ENCODE measurements at places on chromosomes 6 and 20.

- no peak for DNase-seq
Measured at GRCh38 chr6:156718647-156719394, 58.4 kb upstream of the ARID1B start.

DNA sequence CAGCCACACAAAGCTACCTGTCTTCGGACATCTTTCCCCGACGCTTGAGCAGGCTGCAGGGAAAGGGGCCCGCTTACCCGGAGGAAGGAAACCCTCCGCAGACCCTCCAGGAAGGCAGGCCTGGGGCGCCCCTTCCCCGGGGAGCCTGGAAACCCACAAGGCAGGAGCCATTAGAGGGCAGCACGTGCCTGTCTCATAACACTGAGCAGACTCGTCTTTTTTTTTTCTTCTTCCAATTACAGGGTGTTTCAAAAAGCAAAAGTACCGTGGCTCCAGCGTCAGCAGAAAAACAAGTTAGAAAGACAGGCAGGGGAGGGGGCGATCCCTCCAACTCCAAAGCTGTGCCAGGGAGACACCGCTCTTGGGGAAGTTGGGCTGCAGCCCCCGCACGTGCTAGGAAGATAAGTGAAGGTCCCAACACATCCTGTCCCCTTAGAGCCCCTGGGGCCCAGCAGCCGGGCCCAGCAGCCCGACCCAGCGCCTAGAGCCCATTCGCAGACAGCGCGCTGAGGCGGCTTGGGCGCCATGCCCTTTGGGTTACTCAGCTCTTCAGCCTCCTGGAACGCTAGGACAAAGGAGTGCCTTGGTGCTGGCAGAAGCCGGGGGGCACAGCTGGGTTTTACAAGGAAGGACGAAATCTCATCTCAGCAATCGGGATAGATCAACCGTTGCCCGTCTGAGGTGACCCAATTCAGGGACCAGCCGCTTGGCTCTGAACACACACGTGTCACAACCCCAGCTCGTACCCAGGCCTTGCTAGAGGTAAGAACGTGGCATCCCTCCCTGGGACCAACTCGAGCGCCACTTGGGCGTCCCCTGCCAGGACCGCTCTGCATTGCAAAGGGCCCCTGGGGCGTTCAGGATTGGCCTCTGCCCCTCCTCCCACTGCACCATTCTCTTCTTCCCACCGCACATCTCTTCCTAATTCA lies 136.3 kb downstream of the LY86 start:
- DNase-seq = peak; percentile 39

DNA sequence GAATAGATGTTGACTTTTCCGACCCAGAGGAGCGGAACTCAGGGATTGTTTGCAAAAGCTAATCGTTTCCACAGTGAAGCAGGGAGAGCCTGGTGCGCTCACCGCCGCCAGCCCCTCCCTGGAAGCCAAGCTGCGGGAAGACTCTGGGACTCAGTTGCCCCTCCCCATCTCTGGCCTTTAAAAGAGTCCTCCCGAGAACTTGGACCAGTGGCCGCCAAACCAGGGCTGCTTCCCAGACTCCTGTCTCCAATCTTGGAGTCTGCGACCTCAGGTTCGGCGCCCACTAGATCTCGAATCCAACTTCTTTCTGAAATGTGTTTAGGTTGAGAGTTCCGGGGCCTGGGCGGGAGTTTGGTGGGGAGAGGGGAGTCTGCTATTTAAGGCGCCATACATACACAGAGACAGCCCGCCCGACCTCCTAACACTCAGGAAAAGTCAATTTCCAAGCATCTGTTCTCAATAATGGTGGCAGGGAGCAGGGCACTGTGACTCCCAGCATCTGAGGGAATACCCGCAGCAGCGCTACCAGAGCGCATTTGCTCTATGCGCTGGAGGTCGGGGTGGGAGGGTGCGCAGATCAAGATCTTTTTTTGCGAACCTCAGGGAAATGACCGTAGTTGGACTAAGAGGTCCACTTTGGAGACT lies 800 bp upstream of the GRIK2 start:
- no peak for DNase-seq

GRCh38 chr6:53837865-53838769 lies 43.3 kb downstream of the LRRC1 start:
- no peak for DNase-seq

- peak; percentile 11 for DNase-seq
Measured at GRCh38 chr6:155373276-155373675, 59.0 kb upstream of the TFB1M start.

- DNase-seq = no peak
Measured at GRCh38 chr6:11396860-11397259, 140.7 kb upstream of the TMEM170B start.

- DNase-seq = no peak
Measured at GRCh38 chr6:167150941-167151549, 6.7 kb downstream of the GPR31 start.

- DNase-seq = peak; percentile 40
Measured at GRCh38 chr6:99458319-99458718, 33.2 kb upstream of the PNISR start.

DNA sequence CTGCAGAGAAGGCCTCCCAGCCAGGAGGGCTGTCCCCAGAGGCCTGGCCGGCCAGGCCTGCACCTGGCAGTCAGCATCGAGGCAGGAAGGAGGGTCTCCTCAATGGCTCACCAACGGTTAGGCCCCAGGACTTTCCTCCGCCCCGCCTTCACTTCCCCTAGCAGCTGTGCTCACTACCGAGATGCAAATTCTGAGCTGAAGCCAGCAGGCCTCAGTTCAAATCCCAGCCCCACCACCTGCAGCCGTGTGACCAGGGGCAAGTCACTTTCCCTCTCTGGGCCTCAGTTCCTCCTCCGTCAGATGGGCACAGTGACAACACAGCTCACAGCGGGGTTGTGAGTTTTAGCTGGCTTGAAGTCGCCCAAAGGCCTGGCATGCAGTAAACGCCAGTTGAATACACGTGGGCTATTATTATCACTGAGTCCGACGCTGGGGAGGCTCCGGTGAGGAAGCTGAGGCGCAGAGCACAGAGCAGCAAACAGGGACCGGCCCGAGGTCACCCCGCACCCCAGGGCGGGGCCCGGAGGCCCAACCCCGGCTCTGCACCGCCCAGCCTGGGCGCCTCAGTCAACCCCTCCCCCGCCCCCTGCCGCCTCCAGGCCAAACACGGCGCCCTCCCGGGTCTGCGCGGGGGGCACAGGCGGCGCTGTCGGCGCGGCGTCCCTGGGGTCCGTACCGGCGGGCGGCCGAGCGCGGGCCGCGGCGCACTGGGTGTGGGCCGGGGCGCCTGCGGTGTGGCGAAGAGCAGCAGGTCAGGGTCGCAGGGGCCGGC lies 671 bp downstream of the E2F1 start:
- no peak for DNase-seq

GRCh38 chr6:43762966-43763695 lies 6.9 kb upstream of the VEGFA start:
- no peak for DNase-seq

- no peak for DNase-seq
Measured at GRCh38 chr6:119526561-119527230, 177.1 kb upstream of the MAN1A1 start.

DNA sequence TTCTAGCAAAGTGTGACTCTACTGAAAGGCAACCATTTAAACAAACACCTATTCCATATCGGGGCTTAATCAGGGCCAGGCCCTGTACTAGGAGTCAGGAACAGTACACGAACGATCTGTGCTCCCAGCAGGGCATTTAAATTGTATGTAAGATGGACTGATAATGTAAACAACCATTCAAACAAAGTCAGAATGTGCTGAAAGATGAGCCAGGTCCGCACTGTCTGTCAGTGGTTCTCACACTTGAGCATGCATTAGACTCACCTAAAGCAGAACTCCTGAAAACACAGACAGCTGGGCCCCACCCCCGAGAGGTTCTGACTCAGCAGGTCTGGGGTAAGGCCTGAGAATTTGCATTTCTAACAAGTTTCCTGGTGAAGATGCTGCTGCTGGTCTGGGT lies 81.6 kb downstream of the PXDC1 start:
- no peak for DNase-seq

DNA sequence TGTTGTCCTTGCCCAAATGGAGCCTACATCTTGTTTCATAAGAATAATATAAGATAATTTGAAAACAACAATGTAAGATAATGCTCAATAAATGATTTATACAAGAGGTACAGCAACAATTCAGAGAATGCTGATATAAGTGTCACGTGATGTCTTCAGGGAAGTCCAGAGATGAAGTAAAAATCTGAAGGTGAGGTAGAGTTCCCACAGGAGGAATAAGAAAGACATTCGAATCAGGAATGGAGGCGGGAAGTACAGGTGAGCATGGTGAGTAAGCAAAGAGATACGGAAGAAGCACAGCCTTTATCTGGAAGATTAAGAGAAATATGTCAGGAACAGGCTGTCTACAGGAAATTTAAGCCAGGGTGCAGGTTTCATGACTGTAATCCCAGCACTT lies 165.9 kb upstream of the MARCKS start:
- no peak for DNase-seq

Data from HFFc6 (cell line).